ENCODE measurements at places on chromosomes 1 and 21. TPM values are rescaled to one million over a fixed set of nuclear protein-coding genes. Genes with fewer than 3 reads are reported as not detected.

The SAMD13 gene
- 5.7 TPM for total RNA-seq

The SERTAD4 gene
- 8.8 TPM for total RNA-seq

The MRAP gene
- total RNA-seq = not detected

The CDA gene
- total RNA-seq = 2.9 TPM

The FMN2 gene
- 1.0 TPM for total RNA-seq

The ARHGAP29 gene
- 20.0 TPM for total RNA-seq

The PCP4L1 gene
- total RNA-seq = 0.77 TPM

The SPRR4 gene
- total RNA-seq = not detected

The ANXA9 gene
- 3.6 TPM for total RNA-seq

The VASH2 gene
- under 0.01 TPM for total RNA-seq

The KIAA1614 gene
- 10.8 TPM for total RNA-seq

The TNFRSF14 gene
- total RNA-seq = 102 TPM

The TFAP2E gene
- not detected for total RNA-seq

The HES2 gene
- total RNA-seq = not detected

The KMO gene
- total RNA-seq = 8.7 TPM

The GJA8 gene
- not detected for total RNA-seq

The HPDL gene
- 0.46 TPM for total RNA-seq

The DUSP10 gene
- total RNA-seq = 10.9 TPM

The PERM1 gene
- total RNA-seq = not detected

The PTPN22 gene
- total RNA-seq = 2.3 TPM

The ZMYND12 gene
- total RNA-seq = 0.59 TPM

The TRIM45 gene
- total RNA-seq = 6.4 TPM

The TPRG1L gene
- 43.4 TPM for total RNA-seq

The SLC66A1 gene
- 14.0 TPM for total RNA-seq

The PLPPR5 gene
- not detected for total RNA-seq

The CRP gene
- total RNA-seq = not detected

The UTP25 gene
- 6.8 TPM for total RNA-seq

The REN gene
- 9.4 TPM for total RNA-seq

The LHX4 gene
- not detected for total RNA-seq

The DLGAP3 gene
- total RNA-seq = not detected

The NUDT4B gene
- total RNA-seq = 5.9 TPM

The GUCA2A gene
- total RNA-seq = not detected

The TMEM82 gene
- not detected for total RNA-seq

The RHEX gene
- total RNA-seq = 6.4 TPM

The ZC3H12A gene
- total RNA-seq = 11.5 TPM

The KCNE2 gene
- 0.85 TPM for total RNA-seq

The COL11A1 gene
- total RNA-seq = not detected

The CNKSR1 gene
- 11.1 TPM for total RNA-seq

The GBP3 gene
- total RNA-seq = 22.3 TPM

The WDR64 gene
- total RNA-seq = not detected

The FCRL1 gene
- total RNA-seq = not detected

The DRAXIN gene
- 0.41 TPM for total RNA-seq

The PLD5 gene
- 2.4 TPM for total RNA-seq

The MYOG gene
- total RNA-seq = not detected

The RGS4 gene
- 37.7 TPM for total RNA-seq

All from uterus (tissue), 4 donors.